Activated T-cell treated with anti-CD3 and anti-CD28 coated beads, Interleukin-2, amount 50 U/mL, for 1 hour (primary cell): ENCODE measurements at places on chromosomes 1 and 21.

DNA sequence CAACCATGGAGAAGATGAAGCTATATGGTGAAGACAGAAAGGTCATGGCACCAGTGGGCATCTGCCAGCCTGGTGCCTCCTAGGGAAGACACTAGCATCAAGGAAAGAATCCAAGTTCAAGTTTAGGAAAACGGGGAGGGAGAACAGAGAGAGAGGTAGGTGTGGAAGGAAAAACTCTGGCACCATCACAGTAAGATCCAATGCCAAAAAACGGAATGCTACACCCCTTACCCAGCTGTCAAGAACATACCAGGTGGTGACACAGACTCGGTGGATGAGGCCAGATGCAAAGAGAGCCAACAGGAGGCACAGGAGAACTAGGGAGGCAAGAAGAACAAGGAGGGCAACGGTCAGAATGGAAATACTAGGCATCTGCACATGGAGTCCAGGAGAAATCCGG is 3.6 kb downstream of the KRTCAP2 start:
- no peak for DNase-seq

- no peak for DNase-seq
These were observed 759 bp downstream of the AMPD2 start for GRCh38 chr1:109620401-109620791.

DNA sequence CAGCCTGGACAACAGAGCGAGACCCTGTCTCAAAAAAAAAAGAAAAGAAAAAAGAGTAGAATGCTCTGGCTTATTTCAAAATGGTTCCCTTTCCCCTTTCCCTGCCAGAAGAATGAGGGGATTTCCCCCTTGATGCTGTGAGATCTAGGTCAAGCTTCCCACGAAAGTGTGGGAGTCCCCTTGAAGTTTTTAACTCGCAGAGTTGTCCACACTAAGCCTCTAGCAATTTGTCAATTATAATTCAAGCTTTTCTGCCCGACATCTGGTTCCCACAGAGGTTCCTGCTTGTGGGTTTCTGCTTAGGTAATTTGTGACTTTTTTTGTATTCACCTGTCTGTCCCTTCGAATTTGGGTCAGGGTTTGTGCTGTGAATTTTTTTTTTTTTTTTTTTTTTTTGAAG is 62.8 kb downstream of the ZFYVE9 start:
- DNase-seq, result no peak

DNA sequence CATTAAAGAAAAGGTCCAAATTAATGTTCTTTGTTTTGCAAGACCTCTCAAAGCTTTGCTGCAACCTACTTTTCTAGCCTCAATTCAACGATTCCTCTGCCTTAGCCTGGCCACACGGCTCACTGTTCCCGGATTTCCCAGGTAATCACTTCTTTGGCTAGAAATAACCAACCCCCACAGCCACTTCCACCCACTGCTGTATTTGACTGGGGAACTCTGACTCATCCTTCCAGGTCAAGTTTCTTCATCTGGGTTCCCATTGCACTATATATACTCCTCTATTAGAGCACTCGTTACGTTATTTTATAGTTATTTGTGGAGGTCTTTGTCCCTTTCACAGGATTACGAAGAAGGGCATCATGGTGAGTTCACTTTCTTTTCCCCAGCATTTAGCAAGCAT is 185.9 kb downstream of the CACNA1E start:
- no peak for DNase-seq

GRCh38 chr1:184823080-184823479 is 68.4 kb upstream of the EDEM3 start:
- DNase-seq, result no peak

DNA sequence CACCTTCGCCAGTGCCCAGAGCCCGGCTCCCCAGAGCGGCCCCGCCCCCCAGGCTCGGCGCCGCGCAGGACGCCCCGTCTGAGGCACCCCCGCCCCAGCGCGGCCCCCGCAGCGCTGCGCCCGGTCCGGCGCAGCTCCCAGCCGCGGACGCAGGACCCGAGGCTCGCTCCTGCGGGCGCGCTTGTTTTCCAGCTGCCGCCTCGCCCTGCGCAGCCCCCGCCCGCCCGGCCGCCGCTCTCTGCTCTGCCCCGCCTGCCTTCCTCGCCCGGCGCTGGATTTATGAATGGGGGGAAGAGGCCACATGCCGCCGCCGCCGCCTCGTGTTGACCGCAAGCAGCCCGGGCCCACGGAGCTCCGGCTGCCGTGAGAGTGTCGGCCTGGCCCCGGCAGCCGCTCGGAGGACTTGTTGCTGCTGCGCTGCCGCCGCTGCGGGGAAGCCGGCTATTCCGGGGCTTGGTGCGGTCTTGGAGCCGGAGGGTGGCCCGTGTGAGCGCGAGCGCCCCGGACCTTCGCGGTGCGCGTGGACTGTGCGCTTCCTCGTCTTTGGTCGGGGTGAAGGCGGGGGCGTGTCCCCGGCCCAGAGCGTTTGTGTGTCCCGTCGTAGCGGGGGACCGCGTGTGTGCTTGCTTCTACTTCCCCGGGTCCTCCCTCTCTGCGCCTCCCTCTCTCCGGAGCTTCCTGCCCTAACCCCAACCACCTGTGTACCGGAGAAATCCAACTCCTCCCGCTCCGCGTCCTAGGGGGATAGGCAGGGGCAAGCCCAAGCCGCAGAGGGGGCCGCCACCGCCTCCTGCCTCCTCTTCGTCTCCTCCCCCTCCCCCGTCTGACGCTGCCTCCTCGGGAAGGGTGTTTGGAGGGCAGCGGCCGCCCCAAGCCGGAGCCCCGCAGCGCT is 736 bp downstream of the KCNC4 start:
- DNase-seq, result peak; percentile 69

DNA sequence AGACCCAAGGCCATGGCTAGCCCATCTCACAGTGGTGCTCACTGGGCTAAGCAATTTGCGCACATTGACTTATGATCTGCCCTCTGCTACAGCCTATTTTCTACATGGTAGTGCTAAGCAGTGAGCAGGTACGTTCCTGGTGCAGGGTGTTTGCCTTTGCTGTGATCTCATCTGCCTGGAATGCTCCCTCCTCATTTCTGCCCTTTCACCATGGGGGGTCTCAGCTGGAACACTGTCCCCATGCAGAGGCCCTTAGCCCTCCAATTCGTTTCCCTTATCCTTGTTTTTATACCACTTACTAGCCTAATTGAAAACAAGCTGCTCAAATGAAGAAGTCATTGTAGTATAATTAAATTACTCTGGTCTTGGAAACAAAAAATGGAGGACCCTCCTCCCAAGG is 2.0 kb upstream of the B3GALT5 start:
- DNase-seq, result no peak

- no peak for DNase-seq
These were observed 59.7 kb downstream of the RGL1 start for GRCh38 chr1:183864611-183865010.

DNA sequence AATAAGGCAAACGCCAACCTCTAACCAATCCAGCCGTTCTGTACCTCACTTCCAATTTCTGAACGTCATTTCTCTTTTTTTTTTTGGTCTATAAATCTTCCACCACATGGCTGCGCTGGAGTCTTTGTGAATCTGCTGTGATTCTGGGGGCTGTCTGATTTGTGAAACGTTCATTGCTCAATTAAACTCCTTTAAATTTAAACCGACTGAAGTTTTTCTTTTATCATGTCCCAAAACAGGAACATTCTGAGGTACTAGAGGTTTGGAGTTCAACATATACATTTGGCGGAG is 65.5 kb upstream of the BACH1 start:
- DNase-seq, result no peak

DNA sequence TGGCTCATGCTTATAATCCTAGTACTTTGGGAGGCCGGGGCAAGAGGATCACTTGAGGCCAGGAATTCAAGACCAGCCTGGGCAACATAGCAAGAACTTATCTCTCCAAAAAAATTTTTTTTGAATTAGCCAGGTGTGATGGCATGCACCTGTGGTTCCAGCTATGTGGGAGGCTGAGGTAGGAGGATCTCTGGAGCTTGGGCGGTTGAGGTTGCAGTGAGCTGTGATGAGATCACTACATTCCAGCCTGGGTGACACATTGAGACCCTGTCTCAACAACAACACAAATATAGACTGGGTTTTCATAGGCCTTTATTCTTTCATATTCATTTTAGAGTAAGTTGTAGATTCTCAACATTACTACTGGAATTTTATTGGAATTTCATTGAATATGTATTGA is 12.8 kb downstream of the MED18 start:
- DNase-seq, result no peak

- DNase-seq, result no peak
These were observed 60.4 kb upstream of the TNFSF4 start for GRCh38 chr1:173267453-173267945.

GRCh38 chr1:206703661-206704060 is 19.0 kb downstream of the MAPKAPK2 start:
- DNase-seq, result peak; percentile 61

DNA sequence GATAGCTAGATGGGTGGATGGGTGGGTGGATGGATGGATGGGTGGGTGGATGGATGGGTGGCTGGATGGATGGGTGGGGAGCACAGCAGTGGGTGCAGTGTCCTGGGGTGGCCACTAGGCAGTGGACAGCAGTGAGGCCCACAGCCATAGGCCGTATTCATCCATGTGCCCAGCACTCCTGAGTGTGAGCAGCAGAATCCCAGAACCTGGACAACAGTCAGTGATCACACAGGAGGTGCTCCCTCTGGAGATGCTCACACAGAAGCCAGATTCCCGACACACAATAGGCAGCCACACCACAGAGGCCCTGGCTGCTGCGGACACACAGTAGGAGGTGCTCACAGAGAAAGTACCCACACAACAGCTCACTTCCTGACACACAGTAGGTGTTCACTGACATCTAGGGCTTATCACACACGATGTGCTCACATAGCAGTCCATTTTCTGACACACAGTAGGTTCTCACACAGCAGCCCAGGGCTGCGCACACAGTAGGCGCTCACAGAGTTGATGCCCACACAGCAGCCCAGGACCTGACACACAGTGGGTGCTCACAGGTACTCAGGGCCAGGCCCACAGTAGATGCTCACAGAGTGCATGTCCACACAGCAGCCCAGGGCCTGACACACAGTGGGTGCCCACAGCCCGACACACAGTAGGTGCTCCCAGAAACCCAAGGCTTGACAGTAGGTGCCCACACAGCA is 64.0 kb downstream of the RAP1GAP start:
- no peak for DNase-seq

- no peak for DNase-seq
These were observed 42.0 kb downstream of the PROX1 start for GRCh38 chr1:214029796-214030195.

- no peak for DNase-seq
These were observed 101.7 kb downstream of the OLFML2B start for GRCh38 chr1:161921990-161922389.

- no peak for DNase-seq
These were observed 113.8 kb downstream of the UBR4 start for GRCh38 chr1:19096036-19096833.

- no peak for DNase-seq
These were observed 169.3 kb downstream of the ZBTB18 start for GRCh38 chr1:244220410-244220809.

GRCh38 chr1:22329148-22329515 is 122.5 kb upstream of the ZBTB40 start:
- no peak for DNase-seq

GRCh38 chr1:25487628-25488027 is 55.8 kb upstream of the LDLRAP1 start:
- DNase-seq, result no peak

GRCh38 chr21:16388911-16389560 is 659.3 kb downstream of the USP25 start:
- DNase-seq, result no peak

DNA sequence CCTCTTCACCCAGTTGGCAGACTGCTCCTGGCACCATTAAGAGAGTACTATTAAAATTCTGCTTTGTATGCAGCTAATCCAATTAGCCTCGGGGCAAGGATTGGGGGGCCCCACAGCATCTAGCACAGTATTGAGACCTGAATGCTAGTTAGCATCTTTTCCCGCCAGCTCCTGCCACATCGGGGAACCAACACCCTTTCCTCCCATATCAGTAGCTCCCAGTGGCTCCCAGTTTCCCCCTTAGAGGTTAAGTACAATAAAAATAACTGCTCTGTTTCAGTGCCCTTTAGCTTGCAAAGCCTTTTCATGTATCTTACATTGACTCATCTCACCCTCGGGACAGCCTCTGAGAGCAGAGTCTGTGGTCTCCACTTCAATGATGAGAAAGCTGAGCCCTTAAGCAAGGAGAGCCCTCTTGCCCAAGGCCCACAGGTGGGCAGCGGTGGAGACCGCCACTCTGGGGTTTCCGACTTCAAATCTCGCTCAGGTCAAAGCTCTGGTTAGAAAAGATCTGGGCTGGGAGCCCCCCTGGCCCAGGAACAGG is 4.2 kb upstream of the PMVK start:
- DNase-seq, result no peak

DNA sequence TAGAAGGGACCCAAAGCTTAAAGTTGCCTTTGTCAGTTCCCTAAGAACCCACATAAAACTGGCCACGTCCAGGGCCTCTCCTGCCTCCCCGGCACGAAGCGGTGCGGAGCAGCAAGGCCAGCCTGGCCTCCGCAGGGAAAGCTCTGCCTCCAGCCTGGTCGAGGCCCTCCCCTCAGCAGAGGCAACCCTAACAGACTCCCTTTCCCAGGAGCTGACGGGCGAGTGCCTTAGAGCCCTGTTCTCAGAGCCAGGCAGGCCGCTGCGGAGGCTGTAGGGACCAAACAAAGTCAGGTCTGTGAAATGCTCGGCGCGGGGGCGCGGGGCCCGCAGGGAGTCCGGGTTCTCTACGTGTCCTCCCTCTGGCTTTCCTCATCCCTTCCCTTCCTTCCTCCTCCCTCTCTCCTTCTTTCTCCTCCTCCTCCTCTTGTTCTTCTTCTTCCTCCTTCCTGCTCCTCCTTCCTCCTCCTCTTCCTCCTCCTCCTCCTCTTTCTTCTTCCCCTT is 40.7 kb downstream of the RIPK4 start:
- DNase-seq, result no peak

DNA sequence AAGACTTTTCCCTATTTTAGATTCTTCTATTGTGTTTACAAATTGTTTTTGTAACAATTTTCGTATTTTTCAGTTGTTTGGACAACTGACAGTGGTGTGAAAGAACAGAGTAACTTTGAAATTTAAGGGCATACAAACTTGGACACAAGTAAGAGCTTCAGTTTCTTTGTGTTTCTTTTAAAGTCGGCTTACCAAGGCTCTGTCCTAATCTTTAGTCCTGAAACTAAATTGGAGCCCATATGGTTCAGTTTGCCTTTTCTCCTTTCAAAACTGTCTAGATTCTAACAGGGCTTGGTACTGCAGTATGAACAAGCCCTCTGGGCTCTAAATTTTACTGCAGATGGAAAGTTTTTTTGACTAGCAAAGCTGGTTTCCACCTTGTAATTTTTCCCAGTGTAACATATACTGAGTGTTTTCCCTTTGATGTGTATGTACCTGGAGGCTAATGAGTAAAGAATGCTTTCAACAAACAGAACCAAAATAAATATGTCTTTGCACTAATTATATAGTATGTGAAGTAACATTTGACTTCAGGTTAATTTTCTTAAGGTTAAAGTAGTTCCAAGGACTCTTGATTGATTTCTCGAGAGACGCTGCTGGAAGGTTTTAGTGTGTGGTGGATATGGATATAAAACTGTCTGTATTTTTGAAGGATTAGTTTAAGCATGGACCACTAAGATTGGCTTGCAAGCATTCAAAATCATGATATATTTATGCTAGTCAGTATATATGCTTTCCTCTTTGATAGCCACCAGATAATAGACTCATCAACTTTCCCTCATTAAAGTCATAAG is 4.1 kb downstream of the SNX27 start:
- no peak for DNase-seq

- DNase-seq, result no peak
These were observed 9.4 kb downstream of the CR2 start for GRCh38 chr1:207463571-207463970.

- DNase-seq, result no peak
These were observed 11.7 kb upstream of the FGR start for GRCh38 chr1:27646676-27647075.

- no peak for DNase-seq
These were observed 53.3 kb upstream of the FASLG start for GRCh38 chr1:172605641-172606040.
